ENCODE measurements at places on chromosomes 11 and 22. TPM values are rescaled to one million over a fixed set of nuclear protein-coding genes. Genes with fewer than 3 reads are reported as not detected.

DNA sequence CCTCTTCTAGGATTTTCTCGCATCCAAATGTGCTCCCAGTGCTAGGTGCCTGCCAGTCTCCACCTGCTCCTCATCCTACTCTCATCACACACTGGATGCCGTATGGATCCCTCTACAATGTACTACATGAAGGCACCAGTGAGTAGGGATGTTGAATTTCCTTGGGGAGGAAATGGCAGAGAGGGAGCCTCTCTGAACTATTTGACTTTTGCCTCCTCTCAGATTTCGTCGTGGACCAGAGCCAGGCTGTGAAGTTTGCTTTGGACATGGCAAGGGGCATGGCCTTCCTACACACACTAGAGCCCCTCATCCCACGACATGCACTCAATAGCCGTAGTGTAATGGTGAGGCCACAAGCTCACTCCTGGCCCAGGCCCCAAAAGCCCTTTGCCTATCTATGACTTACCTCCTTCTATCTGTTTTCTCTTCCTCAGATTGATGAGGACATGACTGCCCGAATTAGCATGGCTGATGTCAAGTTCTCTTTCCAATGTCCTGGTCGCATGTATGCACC lies 2.5 kb downstream of the TAF10 start:
- peak overlapping the region; percentile 97 for H3K27ac ChIP-seq
- no peak overlapping the region for H3K4me3 ChIP-seq
- no peaks in the 10 kb centered on the region for H3K27me3 ChIP-seq
- no peaks in the 10 kb centered on the region for H3K36me3 ChIP-seq
- no peak for DNase-seq
- H3K4me1 ChIP-seq, result peaks cover 44% of the 10 kb centered on the region

DNA sequence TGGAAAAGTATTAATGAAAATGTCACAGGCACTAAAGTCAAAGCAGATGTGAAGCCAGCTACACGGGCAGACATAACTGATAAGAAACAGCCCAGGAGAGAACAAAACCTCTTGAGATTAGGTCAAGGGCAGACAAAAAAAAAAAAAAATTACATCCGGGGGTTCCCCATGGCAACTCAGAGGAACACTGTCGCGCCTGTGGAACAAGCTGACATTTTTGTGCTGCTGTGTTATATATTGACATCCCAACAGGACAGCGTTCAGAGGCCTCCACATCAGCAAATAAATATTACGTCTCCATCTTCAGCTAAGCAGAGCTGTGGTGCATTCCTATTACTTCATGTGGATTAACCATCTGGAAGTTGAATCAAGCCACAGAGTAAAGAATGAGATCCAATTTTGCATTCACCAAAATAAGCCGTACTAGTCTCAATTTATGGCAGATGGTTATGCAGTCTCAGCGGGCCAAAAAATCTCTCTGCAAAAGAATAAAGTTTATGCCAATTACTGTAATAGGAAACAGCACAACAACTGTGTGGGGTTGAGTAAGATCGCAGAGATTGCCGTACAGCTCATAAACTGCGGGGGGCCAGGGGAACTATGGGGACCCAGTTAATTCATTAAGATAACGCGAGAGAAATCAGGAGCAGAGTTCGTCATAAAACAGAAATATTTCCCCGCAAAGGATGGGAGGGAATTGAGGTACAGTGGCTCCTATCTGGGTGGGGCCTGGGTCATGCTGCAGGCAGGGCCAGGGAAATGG lies 41.3 kb upstream of the MN1 start:
- peaks cover 3% of the 10 kb centered on the region for H3K4me1 ChIP-seq
- H3K36me3 ChIP-seq, result peaks cover 8% of the 10 kb centered on the region
- no peaks in the 10 kb centered on the region for H3K27me3 ChIP-seq
- no peak overlapping the region for H3K27ac ChIP-seq
- no peak overlapping the region for H3K4me3 ChIP-seq

- H3K27ac ChIP-seq, result no peak overlapping the region
Observed at GRCh38 chr11:971731-972365, 46.2 kb downstream of the AP2A2 start.

The MYEOV gene
- not detected for total RNA-seq

The KRTAP5-1 gene
- total RNA-seq, result not detected
